ENCODE measurements at places on chromosomes 2 and 18.

- peaks cover 16% of the 10 kb centered on the region for H3K4me1 ChIP-seq
- no peak overlapping the region for H3K27ac ChIP-seq
- H3K36me3 ChIP-seq = no peaks in the 10 kb centered on the region
- no peaks in the 10 kb centered on the region for H3K27me3 ChIP-seq
- H3K4me3 ChIP-seq = no peak overlapping the region
These were observed 26.2 kb downstream of the INPP4A start for GRCh38 chr2:98470851-98471255.

GRCh38 chr2:23625726-23626125, 240.7 kb downstream of the KLHL29 start:
- H3K4me1 ChIP-seq = no peaks in the 10 kb centered on the region
- H3K4me3 ChIP-seq = no peak overlapping the region
- no peak overlapping the region for H3K27ac ChIP-seq

GRCh38 chr2:78077633-78078032, 555.5 kb upstream of the LRRTM4 start:
- DNase-seq = no peak
- H3K4me3 ChIP-seq = no peak overlapping the region
- no peaks in the 10 kb centered on the region for H3K36me3 ChIP-seq
- no peaks in the 10 kb centered on the region for H3K27me3 ChIP-seq

DNA sequence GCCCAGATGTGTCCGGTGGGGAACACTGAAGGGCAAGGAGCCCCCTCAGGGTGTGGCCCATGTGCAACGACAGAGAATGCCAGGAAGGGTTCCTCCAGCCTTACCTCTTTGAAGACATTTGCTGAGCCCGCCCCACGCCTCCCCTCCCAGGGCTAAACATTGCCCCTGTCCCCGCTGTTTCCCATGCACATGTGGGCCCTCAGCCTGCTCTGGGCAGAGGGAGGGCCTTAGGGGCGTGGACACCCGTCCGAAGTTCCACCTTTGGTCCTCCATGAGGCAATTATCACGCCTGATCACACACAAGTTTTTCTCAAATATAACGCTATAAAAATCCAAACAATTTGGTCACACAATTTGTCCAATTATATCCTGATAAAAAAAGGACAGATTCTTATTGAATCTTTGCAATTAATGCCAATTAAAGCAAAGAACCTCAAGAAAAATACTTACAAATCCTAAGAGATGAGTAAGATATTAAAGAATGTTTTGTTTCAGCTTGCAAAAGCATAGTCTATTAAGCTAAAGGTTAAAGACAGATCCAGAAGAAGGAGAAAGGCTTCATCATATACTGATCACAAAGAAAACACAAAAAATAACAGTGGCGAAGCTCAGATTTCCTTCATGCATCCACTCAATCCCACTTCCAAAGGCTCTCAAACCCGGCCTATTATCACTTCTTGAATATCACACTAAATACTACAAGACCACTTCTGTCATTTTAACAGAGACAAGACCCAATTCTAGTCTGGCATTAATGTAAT, 55.2 kb upstream of the LDLRAD4 start:
- no peaks in the 10 kb centered on the region for H3K4me1 ChIP-seq
- DNase-seq = no peak
- no peaks in the 10 kb centered on the region for H3K27me3 ChIP-seq
- no peak overlapping the region for H3K27ac ChIP-seq
- H3K4me3 ChIP-seq = no peak overlapping the region

DNA sequence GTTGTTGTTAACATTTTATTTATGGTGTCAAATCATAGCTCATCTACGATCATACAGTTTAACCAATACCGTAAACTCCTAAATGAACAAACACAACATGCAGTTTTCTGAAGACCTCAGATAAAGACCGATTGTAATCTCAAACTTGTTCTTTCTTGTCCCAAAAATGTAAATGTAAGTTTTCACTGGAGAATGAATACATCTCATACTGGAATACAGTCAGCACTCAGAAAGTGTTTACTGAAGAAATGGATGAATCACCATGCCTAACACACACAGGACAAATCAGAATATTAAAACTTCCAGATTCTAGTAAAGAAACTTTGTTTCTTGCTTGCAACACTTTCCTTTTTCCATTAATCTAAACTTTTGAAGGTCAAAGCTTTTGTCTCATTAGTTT, 380.5 kb downstream of the DLGAP1 start:
- no peaks in the 10 kb centered on the region for H3K27me3 ChIP-seq
- H3K27ac ChIP-seq = no peak overlapping the region
- peaks cover 5% of the 10 kb centered on the region for H3K4me1 ChIP-seq
- no peak for DNase-seq
- no peaks in the 10 kb centered on the region for H3K36me3 ChIP-seq
- H3K4me3 ChIP-seq = no peak overlapping the region

Measured in keratinocyte (primary cell).